ENCODE measurements at places on chromosomes 16 and 17.
A peak's percentile ranks its signal among the peaks of the same experiment; 100 is the strongest.

GRCh38 chr17:66351033-66351432 lies 48.6 kb downstream of the PRKCA start:
- DNase-seq: no peak

DNA sequence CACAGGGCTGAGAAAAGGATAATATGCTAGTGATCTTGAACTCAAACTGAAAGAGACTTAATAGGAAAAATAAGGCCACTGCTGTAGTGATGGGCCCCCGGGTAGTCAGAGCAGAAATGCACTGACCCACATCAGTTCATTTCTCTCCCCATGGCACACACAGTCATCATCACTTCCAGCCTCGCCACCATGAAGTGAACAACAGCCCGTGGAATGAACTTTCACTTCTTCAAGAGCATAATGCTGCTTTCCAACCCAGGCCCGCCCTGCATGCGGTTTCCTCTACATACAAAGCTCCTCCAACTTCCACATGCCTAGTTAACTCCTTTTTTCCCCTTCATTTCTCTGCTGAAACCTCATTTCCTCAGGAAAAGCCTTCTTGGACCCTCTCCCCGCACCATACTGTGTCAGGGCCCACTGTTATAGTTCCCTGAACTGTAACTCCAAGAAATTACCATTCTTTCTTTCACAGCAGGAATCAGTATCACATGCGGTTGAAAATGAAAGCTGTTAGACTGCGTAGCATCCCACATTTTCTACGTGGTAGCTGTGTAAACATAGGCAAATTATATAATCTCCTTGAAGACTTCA lies 65.8 kb upstream of the SMIM36 start:
- peak; percentile 46 for DNase-seq

GRCh38 chr17:2331303-2331702 lies 5.0 kb downstream of the TSR1 start:
- no peak for DNase-seq

GRCh38 chr16:12480286-12480685 lies 323.4 kb downstream of the CPPED1 start:
- no peak for DNase-seq

DNA sequence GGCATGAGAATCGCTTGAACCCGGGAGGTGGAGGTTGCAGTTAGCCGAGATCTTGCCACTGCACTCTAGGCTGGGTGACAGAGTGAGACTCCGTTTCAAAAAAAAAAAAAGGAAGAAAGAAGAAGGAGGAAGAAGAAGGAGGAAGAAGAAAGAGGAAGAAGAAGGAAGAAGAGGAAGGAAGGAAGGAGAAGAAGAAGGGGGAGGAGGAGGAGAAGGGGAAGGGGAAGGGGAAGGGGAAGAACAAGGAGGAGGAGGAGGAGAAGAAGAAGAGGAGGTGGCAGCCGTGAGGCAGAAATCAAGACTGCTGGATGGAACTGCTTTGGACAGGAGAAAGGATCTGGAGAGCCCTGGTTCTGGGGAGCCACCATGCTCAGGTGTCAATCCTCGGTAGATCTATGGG lies 29.7 kb upstream of the PEMT start:
- no peak for DNase-seq

DNA sequence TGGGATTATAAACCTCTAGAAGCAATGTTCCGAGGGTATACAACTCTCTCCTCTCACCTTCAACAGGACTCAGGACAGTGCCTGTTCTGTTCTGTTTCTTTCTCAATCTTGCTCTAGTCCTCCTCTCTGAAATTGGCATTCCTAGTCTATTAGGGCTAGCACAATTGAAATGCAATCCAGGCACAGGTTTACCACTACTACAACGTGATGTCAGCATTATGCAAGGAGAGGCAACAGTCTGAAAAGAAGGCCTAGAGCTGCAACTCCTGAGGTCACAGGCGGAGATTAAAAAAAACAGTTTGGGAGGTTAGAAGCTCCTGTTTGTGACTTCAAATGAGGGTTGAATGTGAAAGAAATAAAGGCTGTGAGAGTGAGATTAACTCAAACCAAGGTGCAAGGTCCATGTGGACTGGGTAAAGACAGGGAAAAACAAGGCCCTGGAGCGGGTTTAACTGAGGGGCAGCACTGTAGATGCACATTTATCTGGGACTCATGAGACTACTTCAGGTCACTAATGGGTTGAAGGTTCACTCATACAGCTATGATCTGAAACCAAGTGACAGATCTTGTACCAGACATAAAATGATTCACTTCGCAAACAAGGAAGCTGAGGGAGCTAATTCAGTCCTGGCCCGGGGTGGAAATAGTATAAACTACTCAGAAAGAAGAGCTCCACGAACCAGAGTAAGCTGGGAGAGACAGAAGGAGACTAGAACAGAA lies 16.8 kb downstream of the AMFR start:
- no peak for DNase-seq

GRCh38 chr16:12900156-12900555 lies 1.2 kb upstream of the SHISA9 start:
- no peak for DNase-seq

DNA sequence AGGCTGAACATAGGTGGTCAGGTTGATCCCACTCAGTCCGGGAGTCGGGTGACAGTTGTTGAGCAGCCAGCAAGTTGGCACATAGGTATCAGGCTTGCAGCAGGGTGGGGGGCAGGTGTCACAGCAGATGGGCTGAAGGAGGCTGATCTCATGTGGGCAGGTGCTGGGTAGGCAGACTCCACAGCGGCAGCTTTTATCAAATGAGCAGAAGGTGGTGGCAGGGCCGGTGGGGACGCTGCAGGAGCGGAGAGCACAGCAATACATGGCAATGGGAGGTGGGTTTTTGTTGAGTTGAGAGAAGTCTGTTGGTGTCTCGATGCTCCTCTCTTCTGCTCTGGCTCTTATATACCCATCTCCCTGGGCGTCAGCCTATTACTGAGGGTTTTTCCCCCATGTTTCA lies at the start of gene KRTAP3-1:
KRTAP3-1 (minus strand) TSS at position 318 of the 400 bp plus-strand sequence; CDS start at position 264, 54 bp downstream.
- DNase-seq: no peak

GRCh38 chr17:20235747-20236146 lies 226.6 kb downstream of the SPECC1 start:
- DNase-seq: no peak

- no peak for DNase-seq
Observed at GRCh38 chr17:9370467-9370866, 205.2 kb downstream of the STX8 start.

DNA sequence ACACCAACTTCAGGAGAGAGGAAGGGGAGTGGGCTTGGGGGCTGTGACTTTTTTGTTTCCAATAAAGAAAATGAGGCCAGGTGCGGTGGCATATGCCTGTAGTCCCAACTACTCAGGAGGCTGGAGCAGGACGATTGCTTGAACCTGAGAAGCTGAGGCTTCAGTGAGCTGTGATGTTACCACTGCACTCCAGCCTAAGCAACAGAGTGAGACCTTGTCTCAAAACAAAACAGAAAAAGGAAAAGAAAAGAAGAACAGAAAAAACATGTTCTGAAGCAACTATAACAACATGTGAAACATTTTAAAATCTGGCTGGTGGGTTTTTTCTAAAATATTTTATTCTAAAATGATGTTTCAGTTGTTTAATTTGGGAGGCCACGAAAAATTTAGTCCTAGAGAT lies 554.0 kb upstream of the ZFHX3 start:
- DNase-seq: no peak

GRCh38 chr17:5510771-5511170 lies 24.4 kb downstream of the MIS12 start:
- no peak for DNase-seq

DNA sequence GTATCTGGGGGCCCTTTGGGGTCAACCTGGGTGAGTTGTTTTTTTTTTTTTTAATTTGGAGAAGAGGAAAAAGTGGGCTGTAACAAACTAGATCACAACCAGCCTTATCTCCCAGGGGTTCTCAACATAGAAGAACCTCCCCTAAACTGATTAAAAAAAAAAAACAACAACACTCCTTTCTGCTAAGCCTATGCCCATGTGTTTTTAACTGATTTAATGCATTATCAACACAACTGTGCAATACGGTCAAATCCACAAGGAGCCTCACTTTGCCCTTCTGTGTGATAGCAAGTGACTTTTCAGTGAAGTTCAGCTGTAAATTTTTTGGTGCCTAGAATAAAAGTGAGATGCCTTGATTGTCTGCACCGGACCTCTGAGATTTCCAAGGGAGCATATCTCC lies 646 bp downstream of the MYH11 start:
- DNase-seq: no peak

DNA sequence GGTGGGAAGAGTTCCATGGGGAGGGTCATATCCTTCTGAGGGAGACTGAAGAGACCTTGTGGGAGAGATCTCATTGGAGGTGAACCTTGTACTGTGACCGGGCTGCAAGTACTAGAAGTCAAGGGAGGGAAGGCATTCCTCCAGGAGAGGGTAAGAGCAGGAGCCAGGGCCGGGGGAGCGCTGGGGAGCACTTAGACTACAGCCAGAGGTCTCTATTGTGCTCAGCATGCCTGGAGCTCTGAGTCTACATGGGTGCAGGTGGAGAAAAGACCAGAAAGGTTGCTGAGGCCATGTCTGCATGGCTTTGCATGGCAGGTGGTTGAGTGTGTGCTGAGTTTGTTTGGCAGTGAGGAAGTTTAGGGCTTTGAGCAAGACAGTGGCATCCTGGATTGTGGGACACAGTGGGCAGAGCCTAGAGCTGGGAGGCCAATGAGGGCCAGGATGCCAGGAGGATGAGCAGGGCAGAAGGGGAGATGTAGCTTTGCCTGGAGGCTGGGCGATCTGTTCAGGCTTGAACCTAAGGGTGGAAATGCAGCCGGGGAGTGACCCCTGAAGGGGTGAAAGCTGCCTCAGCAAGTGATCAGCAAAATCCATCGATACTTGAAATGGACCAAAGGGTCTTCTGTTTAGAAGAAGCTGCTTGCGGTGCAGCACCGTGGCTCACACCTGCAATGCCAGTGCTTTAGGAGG lies 317.4 kb upstream of the TNRC6C start:
- no peak for DNase-seq

DNA sequence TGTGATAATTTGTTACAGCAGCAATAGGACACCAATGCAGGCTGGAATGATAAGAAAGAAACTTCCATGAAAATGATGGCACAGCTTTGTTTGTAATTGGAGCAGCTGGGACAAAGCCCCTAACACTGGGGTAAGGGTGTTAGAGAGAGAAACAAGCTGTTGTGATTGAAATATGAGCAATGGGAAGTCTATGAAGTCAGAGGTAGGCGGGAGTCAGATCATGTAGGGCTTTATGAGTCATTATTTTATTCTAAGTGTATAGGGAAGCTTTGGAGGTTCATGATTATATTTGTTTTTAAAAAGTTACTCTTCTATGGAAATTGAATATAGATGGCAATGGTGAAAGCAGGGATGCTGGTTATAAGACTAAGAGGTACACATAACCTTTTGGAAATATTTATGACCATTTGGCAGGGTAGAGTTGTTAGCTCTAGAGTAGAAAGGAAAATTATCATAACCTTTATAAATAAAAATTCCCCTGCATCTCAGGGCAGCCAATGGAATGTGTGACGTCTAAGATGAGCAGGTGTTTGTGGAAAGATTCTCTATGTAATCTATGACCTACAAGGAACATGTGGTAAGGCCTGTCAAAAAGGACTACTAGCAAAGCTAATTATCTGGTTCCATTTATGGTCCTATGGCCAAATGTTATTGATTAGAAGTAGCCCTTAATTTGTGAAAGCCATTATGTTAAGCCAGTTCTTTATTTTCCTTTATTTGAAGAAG lies 85.6 kb downstream of the KCNJ2 start:
- no peak for DNase-seq

GRCh38 chr16:85157813-85158742 lies 45.8 kb upstream of the CIBAR2 start:
- DNase-seq: peak; percentile 22

DNA sequence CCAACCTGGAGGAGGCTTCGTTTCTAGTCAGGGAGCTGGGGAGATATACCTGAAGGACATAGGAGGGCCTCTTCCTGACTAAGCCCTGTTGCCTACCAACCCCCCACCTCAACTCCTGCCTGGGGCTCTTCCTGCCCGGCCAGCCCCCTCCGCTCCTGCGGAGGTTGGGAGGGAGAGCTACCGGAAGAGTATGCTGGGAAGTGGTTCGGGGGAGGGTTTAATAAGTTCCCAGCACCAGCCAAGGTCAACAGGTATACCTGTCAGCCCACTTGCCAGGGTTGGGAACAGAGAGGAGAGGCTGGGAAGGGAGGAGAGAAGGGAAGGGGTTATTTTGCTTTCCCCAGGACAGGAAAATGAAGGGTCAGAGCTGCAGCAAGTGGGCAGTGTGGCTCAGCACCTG lies 4.7 kb downstream of the PPP1R1B start:
- no peak for DNase-seq

DNA sequence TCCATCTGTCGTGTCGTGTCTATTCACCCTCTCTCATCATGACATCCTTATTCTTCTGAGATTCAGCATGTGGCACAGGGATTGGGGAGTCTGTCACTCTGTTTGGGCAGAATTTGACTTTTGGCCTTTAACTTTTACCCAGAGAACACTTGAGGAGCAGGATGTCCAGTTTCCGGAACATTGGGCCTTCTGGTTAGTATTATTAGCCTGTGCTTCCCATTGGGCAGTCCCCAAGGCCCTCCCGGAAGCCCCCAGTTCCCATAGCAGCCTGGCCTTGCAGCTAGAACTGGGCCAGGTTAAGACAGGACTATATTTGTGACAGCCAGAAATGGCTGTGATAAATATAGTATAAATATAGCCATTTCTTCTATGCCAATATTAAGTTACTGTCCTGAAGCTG lies 9.6 kb downstream of the SCN4A start:
- no peak for DNase-seq

GRCh38 chr17:4167786-4168185 lies 24.8 kb downstream of the CYB5D2 start:
- DNase-seq: peak; percentile 47

Measured in CD4-positive, alpha-beta T cell treated with Interferon gamma for 1 hour (primary cell).